ENCODE measurements at places on chromosomes 2 and 18.
A peak's percentile ranks its signal among the peaks of the same experiment; 100 is the strongest.

GRCh38 chr2:226030369-226030768 lies 630.9 kb downstream of the NYAP2 start:
- DNase-seq = no peak

DNA sequence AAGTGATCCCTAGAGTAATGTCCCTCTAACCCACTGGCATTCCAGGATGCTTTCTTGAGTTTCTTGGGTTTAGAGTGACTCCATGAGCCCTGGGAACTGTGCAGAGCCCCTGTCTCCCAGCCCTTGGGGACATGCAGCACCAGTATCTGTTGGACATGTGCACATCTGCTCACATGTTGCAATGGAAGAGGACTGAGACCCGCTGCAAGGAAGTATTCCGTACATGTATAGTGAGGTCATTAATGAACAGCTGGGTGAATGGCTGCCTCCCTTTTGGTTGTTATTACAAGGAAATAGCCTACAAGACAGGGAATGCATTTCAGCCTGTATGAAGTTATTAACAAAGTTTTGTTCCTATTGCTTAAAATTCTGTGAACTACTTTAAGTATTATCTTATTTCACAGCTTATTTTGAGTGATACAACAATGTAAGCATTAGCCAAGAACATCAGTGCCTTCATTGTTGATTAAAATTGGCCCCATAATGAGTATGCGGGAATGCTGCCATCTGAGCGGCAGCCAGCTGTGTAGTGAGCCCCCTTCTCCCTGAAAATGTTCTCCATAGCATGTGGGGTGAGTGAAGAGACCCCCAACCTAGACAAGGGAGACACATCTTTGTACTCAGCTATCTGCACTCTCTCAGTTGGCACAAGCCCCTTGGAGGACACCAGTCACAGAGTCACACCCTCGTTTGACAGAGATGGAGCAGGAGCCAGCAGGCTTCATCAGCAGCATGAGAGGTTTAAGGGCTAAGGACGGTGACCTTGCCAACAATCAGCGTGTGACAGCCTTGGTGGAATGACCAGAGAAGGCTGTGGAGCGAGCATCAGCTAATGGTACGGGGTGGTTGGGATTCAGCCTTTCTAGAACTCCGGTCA lies 87.4 kb downstream of the FAM210A start:
- DNase-seq = no peak

DNA sequence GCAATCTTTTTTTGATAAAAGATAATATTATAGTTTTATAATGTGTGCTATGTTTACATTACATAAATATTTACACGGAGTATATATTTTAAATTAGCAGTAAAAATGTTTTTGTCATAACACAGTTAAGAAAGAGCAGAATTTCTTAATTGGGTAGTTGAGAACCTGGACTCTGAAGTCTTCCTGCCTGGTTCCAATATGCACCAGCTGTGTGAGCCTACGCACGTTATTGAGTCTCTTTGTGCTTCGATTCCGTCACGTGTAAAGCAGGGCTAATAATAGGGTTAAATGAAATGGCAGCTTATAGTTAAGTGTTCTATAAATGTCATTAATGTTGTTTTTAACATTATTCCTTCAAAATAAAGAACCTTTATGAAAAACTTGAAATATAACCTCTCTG lies 1.2 kb upstream of the CCDC88A start:
- DNase-seq = no peak

DNA sequence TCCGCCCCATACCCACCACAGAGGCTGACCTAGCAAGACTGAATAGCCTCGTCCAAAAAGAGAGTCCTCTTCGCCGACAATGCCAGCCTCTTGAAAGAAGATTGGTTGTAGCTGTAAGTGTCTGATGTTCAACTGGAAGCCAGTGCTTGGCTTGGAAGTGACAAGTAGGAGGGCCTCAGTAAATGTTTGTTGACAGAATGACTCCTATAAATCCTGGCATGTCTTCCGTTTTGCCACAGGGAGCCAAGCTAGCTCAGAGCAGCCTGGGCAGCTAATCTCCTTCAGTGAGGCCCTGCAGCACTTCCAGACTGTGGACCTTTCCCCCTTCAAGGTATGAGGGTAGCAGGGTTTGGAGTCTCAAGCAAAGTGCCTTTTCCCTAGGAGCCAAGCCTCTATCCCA lies 14.9 kb downstream of the ELMOD3 start:
- no peak for DNase-seq

- DNase-seq = no peak
These were observed 27.8 kb upstream of the TNS1 start for GRCh38 chr2:218030409-218031195.

DNA sequence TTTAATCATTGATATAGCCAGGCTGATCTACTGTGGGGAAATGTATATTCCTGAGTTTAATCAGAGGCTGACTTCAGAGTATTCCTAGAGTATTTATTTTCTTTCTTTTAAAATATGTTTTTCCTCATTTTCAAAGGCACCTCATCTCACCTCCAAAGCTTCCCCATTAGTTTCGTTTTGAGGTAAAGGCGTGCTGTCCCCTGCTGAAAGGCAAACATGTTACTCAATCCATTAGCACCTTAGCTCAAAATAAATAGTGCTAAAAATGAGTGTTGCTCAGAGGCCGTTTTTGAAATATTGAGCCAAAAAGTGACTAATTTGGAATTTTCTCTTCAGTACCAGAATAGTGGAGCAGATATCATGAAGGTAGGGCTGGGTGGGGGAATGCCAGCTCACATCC lies 386.2 kb downstream of the SOX11 start:
- no peak for DNase-seq

GRCh38 chr2:196153480-196153879 lies 17.9 kb downstream of the STK17B start:
- no peak for DNase-seq

DNA sequence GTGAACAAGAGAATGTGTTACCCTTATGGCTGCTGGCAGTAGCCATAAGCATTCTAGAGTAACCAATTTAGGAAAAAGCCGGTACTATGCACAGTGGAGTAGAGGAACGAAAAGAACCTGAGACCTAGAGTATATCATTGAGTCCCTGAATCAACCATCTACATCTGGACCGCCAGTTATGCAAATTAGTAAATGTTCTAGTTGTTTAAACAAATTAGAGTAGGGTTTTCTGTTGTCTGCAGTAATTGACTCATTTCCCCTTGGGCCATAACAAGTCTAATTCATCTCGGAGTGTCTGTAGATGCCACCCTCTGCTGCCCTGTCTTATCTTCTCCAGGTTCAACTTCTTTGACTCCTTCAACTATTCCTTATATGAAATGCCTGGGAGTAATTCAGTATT lies 60.1 kb upstream of the CAPN13 start:
- no peak for DNase-seq

GRCh38 chr2:238163481-238164198 lies 4.9 kb downstream of the ERFE start:
- DNase-seq = no peak

DNA sequence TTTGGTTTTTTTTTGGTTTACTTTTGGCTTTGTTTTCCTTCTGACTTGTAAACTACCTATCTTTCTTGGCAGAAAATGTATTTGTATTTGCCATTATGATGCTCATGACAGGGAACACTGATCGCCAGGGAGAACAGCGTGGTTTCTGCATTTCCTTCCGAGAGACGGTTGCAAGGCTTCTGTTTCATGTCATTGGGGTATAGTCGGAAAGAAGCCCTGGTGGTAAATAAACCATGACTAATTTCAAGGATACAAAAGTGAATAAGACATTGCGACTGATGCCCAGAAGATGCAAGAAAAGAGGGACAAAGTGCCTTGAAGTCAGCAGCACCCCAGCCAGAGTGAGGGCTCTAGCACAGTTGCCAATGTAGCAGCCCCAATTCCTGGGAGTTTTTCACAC lies 4.2 kb upstream of the CAPN14 start:
- DNase-seq = no peak

- no peak for DNase-seq
These were observed 35.1 kb upstream of the CYRIA start for GRCh38 chr2:16700551-16701259.

DNA sequence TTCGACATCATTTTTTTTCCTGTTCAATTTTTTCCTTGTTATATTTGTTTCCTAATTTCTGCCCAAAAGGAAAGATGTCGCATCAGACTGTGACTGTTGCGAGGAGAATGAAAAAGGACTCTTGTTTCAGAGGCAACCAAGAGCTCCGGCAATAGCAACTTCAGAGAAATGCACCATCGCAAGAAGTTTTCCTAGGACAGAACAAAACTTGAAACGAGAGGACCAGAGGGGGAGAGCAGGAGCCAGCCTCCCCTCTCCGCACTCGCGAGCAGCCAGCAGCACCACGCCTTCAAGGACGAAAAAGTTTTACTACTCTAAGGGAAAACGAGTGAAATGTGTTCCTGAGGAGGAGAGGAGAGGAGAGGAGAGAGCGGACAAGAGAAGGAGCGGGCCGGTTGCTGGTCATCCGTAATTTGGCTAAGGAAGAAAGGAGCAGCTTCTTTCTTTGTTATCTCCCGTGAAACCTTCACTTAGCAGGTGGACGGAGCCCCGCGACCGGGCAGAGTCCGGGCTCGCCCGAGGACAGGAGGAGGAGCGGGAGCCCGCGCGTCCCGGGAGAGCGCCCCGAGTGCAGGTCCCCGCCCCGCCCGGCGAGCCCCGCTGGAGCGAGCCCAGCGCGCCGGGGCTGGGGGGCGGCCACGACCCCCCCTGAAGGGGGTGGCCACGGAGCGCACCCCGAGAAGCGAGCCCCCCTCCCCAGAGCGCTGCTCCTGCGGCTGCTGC lies 744 bp downstream of the POU3F3 start:
- peak; percentile 52 for DNase-seq

DNA sequence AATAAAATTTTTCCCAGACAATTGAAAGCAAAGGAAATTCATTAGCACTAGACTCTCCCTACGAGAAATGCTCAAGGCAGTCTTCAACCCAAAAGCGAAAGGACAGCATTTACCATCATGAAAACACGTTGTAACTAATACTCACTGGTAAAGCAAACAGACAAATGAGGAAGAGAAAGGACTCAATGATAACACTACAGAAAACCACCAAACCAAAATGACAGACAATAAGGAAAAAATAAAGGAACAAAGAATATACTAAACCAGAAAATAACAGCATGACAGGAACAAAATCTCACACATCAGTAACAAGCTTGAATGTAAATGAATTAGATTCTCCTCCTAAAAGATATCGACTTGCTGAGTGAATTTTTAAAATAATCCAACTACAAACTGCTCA lies 190.7 kb downstream of the NOL4 start:
- DNase-seq = no peak

GRCh38 chr2:100242891-100243619 lies 79.2 kb downstream of the LONRF2 start:
- DNase-seq = peak; percentile 69

DNA sequence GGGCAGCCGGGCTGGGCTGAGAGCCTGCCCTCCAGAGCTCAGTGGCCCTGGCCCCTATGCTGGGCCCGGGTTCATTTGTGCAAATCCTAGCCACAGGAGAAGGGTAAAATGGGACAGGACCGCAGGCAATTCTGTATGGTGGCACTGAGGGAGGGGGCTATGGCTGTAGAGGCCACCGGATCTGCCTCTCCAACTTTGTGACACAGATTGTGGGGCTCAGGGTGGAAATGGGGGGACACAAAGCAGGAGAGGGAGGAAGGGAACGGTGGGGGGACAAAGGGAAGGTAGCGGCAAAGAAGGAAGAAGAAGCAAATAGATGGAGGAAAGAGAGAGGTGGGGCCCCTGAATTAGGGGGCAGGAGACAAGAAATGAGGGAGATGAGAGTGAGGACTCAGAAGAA lies 201.1 kb downstream of the SMAD2 start:
- DNase-seq = no peak

DNA sequence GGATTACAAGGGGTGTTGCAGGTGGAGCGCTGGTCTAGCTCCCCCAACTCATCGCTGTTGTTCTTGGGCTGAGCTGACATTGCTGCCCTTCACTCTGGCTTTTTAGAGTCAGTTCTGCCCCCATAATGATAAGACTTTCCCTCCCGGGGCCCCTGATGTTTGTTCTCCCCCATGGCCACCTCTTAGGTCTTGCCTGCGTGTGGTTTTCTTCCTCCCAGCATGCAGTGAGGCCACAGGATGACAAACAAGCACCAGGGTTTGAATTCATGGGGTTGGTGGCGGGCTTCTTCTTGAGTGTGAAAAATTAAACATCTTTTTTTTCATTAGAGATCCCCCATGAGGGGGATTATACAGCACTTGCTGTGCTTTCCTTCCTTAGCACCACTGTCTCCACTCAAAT lies 74.1 kb downstream of the CTAGE1 start:
- DNase-seq = no peak

DNA sequence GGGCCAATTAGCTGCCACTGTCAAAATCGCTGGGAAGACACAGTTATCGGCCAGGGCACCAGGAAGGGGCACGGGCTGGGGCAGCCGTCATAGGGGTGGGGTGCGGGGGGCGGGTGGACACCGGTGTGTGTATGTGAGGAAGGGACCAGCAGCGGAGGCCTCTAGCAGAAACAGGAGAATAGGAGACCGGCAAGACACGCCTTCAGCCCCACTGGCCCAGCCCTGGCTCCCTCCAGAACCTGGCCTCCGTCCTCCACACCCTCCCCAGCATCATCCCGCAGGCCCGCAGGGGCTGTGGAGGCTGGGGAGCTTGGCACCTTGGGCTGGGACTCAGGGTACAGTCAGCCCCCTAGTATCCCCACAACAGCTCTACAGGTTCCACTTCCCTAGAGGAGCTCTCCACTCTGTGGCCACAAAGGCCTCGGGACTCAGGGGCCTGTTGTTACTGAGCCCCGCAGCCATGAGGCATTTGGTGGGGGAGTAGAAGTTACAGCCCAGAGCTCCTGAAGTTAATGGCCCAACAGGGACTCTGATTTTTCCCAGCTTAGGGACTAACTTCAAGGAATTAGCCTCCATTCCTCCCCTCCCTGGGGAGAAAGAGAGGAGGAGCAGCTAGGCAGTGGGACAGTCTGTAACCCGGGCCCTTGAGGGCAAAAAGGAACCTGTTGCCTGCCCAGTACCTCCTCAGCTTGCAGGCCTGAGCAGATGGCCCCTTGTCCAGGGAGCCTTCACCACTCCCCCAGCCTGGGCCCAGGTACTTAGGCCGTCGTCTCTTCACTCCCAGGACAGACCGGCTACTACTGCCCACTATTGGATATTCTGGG lies 19.9 kb downstream of the SH2D6 start:
- no peak for DNase-seq

DNA sequence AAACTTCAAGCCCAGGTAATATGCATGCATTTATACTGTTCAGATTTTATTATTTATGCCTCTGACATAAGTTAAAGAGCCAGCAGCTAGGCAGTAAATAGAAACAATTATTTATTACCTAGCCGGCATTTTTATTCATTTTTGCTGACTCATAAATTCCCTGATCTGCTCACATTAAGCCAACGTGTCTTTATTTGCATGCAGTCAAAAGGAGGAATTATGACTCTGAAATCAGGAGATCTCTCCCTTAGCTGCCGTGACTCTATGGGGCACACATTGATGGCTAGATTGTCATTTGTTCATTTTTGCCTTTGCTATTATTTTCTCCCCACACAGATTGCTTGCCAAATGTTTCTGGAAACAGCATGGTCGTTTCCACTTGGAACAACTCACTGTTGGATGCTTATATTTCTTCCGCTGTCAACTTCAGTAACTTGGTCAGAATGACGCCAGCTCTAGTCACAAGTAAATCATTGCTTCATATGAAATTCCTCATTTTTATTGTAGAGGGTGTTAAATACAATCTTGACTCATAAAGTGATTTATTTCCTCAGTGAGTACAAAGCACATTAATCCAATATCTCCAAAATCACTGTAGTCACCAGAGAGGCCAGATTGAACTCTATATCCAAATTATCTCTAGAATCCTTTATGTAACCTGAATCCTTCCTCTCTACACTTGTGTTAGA lies 15.9 kb upstream of the ZBTB14 start:
- peak; percentile 12 for DNase-seq

- DNase-seq = no peak
These were observed 17.4 kb downstream of the NAPG start for GRCh38 chr18:10543277-10543676.

- DNase-seq = no peak
These were observed 5.8 kb downstream of the BIN1 start for GRCh38 chr2:127101048-127101611.
